ENCODE measurements at places on chromosomes 2 and 18.
A peak's percentile ranks its signal among the peaks of the same experiment; 100 is the strongest.

- no peak for DNase-seq
Observed at GRCh38 chr2:175463589-175464310, 282.2 kb upstream of the ATP5MC3 start.

- DNase-seq, result no peak
Observed at GRCh38 chr2:240785424-240786335, 34.3 kb downstream of the KIF1A start.

- DNase-seq, result no peak
Observed at GRCh38 chr2:75632091-75632701, 14.4 kb upstream of the MRPL19 start.

DNA sequence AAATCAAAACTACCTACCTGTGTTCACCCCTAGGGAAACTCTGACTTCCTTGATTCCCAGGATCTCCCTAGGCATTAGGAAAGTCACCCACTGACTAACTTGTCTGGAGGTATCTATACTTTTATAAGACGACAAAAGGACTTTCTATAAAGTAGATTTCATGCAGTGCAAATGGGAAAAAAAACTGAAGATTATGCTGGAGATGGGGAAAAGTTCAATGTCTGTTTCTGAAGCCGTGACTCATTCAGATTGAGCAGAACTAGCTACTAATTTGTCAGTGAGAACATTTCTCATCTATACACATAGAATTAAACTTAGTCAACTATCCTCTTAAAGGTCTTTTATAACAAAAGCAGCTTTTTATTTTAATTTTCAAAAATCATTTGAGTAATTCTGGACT lies 6.0 kb downstream of the SEPTIN10 start:
- DNase-seq, result peak; percentile 62

- no peak for DNase-seq
Observed at GRCh38 chr18:54742120-54742519, 86.2 kb upstream of the RAB27B start.

GRCh38 chr18:51363384-51363783 lies 165.9 kb upstream of the MEX3C start:
- no peak for DNase-seq

DNA sequence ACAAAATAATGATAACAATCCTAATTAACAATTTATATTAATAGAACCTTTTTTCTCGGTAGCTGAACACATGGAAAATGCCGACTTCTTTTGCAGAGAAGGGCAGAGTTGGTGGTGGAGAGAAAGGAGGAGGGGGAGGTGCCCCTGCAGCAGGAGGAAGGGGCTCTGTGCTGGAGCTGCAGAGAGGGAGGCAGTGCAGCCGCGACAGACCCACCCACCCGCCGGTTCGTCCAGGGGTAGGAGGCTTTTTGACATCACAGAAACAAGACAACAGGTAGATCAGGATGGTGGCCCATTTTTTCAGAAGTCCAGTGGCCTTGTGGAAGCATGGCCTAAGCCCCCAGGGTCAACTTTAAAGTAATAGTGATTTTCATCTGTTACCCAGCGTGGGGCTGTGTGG lies 321.1 kb upstream of the SALL3 start:
- no peak for DNase-seq

DNA sequence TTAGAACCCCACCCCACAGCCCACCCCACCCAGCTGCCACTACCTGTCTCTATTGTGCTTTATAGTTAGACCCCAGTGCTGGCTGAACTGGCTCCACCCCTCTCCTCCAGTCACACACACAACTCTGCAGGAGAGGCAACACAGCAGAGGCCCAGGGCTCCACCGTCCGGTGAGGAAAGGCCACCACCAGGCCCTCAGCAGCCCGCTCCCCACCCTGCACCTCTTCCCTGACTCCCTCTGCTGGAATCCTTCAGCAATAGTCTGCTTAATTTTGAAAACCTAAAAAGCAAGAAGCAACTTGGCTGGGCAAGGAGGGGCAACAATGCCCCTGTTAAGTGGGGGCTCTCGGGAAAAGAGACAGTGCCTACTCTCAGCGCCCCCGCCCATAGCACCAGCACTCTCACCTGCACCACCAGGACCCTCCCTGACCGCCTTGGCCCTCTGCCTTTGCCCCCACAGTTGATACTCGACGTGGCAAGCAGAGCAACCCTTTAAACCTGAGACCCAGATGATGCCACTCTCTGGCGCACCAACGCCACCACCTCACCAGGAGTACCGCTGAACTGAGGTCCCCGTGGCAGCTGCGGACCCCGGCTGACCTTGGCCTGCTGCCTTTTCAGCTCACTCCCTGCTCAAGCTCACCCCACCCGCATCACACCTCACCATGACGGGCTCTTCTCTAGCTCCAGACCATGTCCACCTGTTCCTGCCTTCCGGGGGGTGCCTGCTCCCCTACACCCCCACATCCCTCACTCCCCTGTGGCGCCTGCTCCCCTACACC lies 45.7 kb downstream of the NDUFA10 start:
- no peak for DNase-seq

- DNase-seq, result no peak
Observed at GRCh38 chr2:200624026-200624425, 38.2 kb downstream of the AOX1 start.
